SW480 (cell line): ENCODE measurements at places on chromosomes 2 and 18.

- no peak for DNase-seq
These were observed 53.0 kb downstream of the KLF7 start for GRCh38 chr2:207112785-207113184.

DNA sequence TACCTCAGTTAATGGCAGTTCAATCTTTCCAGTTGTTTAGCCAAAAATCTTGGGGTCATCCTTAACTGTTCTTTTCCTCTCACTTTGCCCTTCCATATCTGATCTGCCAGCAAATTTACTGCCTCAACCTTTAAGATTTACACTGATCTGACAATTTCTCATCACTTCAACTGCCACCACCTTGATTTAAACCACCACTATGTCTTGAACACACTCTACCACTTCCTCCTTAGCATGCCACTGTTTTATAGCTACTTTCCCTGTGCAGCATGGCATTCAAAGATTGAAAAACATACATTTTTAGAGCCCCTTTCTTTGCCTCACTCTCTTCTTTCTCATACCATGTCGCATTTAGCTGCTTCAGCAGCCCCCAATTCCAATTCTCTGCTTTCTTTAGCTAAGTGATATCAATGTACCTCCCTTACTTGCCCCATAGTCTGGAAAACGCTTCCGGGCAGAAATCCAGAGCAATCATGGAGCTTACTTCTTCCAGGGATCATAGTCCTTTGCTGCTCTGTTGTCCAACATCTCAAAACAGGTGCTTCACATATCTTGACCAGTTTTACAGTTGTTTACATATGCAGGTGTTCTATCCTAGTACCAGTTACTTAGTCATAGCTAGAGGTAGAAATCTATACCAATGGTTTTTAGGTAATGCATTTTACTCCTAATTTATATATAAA, 10.9 kb downstream of the PGAP1 start:
- no peak for DNase-seq

DNA sequence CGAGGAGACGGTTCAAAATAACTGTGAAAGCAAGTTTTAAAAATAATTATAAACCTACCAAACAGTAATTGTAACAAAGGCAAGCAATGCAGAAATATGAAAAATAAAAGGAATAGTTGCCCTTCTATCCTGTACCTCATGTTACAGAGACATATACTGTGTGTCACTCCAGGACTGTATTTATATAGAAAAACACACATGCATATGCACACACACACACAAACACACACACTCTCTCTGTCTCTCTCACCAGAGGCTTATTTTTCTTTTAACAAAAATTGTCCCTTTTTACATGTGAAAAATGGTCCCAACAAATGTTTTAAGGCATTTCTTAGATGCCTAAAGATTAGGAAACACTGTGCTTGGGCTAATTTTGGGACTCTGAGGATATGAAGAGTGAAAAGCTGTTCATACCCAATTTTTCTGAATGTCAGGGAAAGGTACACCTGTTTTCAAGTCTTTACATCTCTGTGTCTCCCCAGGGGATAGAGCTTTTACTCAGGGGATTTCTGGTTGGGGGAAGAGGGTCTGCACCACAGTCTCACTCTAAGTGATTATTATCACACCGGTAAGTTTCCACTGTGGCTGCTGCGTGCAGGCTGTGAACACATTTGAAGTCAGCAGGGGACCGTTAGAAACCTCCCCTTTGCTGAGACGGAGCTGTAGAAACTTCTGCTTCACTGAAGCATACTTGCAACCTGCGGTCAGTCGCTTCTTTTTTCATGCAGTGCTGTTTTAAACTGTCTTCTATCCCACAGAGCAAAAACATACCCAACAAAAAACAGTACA, 51.4 kb upstream of the SPAG16 start:
- DNase-seq, result no peak

DNA sequence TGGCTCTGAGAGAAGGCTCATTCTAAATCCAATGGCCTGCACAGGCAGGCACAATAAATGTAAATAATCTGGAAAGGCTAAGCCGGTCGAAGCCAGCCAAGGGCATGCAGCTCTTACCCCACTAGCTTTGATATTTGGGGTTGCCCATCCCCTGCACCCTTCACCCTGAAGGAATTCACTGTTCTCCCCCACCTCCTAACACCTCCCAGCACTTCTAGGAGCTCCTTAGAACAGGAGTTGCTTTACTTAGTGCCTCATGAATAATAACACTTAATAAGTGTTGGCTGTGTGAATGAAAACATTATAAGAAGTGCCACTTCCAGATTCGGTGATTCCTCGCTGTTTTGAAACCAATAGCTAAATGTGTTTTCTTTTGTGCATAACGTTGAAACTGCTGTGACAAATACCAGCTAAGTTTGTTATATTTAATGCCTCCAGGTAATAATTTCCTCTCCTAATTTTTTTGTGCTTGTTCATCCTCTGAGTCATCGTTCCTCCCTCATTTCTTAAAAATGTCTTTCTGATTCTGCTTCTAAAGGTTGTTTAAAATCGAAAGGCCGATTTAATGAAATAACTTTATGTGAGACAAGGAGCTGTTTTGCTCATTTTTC, 458.8 kb downstream of the METTL4 start:
- no peak for DNase-seq

DNA sequence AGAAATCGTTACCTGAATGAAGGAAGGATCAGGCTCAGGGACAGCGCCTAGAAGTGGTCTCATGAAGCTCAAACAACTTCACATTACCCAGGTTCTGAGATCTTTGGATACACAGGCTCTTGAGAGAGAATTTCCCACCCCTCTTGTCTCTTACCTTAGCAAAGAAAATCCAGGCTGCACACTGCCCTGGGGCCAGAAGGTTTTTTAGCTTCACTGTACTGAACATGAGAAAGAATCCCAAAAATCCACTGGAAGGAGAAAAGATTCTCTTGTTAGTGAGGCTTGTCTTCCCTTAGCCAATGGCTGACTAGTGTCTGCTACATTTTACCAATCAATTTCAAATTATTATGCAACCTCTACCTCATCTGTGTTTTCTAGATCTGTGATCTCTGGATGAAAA, 101.0 kb upstream of the RIOK3 start:
- no peak for DNase-seq

GRCh38 chr2:169397697-169398096, 35.4 kb upstream of the LRP2 start:
- peak; percentile 46 for DNase-seq

DNA sequence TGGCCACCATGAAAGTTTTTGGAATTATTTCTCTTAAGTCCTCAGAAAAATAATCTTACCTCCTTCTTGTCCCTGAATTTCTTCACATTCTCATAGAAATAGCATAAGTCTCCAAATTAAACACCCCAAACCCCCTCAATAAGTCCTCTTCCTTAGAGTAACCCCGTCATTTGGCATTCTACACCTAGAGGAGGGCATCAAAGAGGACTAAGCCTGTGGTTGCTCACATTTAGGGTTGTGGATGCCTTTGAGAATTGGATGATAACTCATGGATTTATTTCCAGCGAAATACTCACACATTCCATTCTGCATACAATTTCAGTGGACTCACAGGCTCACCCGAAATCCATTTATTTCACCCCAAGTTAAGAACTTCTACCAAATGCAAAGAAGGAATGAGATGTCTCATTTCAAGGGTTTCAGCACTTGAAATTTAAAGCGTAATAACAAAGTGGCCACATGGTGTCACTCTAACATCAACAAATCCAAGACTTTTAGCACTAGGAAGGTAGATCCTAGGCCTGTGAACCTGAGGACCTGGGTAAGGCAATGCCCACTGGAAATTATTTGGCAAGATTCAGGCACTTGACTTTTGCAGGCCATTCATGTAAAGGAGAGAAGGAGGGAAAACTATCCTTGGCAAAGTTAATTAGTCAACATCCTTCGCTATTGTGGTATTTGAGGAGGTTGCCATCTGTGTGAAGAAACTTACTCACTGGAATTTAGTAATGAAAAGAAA, 24.6 kb downstream of the DYTN start:
- DNase-seq, result peak; percentile 57
